ENCODE measurements at places on chromosomes 12 and 14.

GRCh38 chr14:76080471-76080870, 71.3 kb upstream of the GPATCH2L start:
- DNase-seq: no peak

DNA sequence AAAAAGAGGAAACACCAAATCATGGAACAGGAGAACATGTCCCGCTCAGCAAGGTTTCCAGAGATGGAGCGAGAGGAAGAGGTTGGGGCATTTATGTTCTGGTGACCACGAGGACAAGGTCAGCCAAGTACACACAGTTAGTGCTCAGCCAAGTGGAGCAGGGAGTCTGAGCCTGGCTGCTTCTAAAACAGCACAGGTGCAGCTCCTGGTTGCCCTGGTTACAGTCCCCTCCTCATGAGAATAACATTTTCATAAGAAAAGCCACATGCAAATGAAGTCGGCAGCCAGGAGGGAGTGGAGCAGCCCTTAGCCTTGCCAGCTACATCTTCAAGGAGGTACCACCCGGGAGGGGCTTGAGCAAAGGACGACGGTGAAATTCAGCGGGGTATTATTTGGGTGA, 81.8 kb downstream of the NOS1 start:
- no peak for DNase-seq

GRCh38 chr14:20751963-20752562, 6.4 kb downstream of the EDDM3A start:
- no peak for DNase-seq

- DNase-seq: no peak
Observed at GRCh38 chr12:14928931-14929330, 9.4 kb downstream of the ERP27 start.

DNA sequence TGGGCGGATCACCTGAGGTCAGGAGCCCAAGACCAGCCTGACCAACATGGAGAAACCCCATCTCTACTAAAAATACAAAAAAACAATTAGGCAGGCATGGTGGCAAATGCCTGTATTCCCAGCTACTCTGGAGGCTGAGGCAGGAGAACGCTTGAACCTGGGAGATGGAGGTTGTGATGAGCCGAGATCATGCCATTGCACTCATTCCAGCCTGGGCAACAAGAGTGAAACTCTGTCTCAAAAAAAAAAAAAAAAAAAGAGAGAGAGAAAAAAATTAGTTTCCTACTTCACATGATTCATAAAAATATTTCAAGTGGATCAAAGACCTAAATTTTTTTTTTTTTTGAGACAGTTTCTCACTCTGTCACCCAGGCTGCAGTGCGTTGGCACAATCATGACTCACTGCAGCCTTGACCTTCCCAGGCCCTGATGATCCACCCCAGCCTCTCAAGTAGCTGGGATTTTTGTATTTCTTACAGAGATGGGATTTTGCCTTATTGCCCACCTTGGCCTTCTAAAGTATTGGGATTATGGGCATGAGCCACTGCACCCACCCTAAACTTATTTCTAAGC, 24.9 kb downstream of the FCF1 start:
- DNase-seq: no peak

DNA sequence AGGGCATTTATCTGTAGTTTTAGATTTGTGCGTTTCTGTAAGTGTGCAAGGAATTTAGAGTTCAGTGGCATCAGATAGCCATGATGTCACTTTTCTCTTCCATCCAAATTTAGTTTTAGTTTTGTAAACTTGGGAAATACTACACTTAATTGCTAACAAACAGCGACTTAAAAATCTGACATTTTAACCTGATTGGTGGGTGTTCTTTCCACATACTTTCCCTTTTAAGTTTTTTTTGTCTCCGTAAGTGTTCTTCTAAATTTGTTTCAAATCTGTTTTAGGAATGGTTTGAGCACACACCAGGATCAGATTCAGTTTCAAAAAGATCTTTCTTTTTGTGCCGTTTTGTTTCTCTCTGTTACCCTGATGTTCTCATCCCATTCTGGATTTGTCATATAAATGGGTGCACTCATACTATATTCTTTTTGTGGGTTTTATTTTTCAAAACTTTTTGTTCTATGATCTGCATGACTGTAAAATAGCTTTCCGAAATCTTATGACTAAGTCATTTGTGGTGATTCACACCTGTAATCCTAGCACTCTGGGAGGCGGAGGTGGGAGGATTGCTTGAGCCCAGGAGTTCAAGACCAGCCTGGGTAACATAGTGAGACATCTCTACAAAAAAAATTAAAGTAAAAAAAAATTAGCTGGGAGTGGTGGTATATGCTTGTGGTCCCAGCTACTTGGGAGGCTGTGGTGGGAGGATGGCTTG, 58.9 kb downstream of the FBXO34 start:
- no peak for DNase-seq

- DNase-seq: no peak
Observed at GRCh38 chr12:117803001-117803400, 165.8 kb downstream of the KSR2 start.

- no peak for DNase-seq
Observed at GRCh38 chr12:6771091-6771495, 1.2 kb upstream of the LAG3 start.

GRCh38 chr14:106372870-106373652, 846.7 kb downstream of the TMEM121 start:
- peak; percentile 41 for DNase-seq

DNA sequence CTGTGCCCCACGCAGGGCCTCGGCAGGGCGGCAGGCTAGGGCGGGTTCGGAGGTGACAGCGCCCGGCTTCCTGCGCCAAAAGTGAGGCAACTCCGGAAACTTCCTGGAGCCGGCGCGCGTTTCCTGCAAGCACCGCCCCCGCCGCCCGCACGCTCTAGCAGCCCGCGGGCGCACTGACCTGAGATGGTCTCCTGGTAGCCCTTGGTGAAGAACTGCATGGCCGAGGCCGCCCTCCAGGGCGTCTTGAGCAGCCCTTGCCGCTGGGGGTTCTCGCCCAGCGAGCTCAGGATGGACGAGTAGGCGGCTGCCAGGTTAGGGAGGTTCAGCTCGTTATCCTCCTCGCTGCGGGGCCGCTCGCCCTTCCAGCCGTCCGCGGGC, 494 bp downstream of the GCH1 start:
- peak; percentile 69 for DNase-seq

GRCh38 chr12:131613186-131613585, 97.7 kb upstream of the SFSWAP start:
- no peak for DNase-seq

GRCh38 chr12:67482751-67483661, 165.5 kb upstream of the DYRK2 start:
- DNase-seq: peak; percentile 41

- DNase-seq: no peak
Observed at GRCh38 chr12:59151243-59151642, 230.9 kb upstream of the LRIG3 start.

DNA sequence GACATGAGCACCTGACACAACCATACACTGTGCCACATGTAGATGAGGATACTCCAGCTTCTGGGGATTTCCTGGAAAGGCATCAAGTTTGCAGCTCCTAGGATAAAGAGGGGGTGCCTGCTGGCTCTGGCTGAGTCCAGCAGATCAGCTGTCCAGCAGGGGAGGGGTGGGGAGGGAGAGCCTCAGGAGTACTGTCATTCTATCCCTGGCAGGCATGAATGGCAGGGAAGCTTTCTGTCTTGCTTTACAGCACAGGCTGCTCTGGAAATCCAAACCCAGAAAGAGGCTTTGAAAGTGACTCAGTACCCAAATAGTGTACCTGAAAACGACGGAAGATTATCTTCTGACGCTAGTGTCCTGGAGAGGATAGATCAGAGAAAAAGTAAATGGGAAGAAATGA, 32.2 kb downstream of the SLC8A3 start:
- no peak for DNase-seq

GRCh38 chr12:125069616-125070015, 4.4 kb downstream of the AACS start:
- peak; percentile 18 for DNase-seq

- DNase-seq: no peak
Observed at GRCh38 chr12:24821691-24822090, 127.2 kb downstream of the BCAT1 start.

- no peak for DNase-seq
Observed at GRCh38 chr14:91015435-91015834, 45.0 kb downstream of the RPS6KA5 start.

DNA sequence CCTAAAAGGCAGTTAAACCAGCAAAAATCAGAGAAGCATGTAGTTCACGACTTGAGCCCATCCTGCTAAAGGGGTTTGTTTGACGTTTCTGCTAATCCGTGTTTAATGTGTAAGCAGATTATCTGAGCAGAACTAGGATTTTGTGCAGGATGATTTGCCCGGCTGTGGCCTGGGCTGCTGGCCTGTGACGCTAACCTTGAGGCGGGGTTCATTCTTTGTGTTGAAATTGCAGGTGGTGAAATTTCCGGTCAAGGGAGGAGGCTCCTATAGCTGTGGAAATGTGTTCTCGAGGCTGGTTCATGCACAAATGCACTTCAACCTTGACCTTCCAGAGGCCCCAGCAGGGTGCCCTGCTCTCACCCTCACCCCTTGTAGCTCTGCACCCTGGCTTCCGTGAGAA, 63.7 kb downstream of the SLC24A4 start:
- no peak for DNase-seq

DNA sequence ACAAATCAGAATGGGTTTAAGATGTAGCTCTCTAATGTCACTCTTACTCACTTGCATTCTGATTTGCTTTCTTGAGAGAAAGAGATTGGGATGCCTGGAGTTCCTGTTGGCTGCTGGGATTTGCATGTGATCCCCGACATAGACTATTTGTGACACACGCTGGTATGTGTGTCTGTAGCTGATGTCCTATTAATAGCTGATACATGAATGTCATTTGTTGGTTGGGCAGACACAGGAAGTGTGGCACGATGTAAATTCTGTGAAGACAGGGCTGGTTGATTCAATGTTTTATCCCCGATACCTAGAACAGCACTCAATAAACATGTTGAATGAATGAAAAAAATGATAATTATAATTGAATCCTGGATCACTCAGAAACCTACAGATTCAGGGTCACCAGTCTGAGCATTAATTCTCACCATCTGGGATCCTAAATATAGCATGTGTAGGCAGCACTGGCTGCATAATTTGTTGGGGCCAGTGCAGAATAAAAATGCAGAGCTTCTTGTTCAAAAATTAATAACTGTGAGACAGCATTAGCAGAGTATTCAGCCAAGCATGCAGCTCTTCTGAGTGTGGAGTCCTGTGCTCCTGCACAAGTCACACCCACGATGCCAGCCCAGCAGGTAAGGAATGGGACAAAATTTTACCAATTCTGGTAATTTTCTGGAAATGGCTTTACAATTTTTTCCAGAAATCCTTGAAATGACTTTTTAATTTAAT, 35.5 kb upstream of the SOCS2 start:
- no peak for DNase-seq

DNA sequence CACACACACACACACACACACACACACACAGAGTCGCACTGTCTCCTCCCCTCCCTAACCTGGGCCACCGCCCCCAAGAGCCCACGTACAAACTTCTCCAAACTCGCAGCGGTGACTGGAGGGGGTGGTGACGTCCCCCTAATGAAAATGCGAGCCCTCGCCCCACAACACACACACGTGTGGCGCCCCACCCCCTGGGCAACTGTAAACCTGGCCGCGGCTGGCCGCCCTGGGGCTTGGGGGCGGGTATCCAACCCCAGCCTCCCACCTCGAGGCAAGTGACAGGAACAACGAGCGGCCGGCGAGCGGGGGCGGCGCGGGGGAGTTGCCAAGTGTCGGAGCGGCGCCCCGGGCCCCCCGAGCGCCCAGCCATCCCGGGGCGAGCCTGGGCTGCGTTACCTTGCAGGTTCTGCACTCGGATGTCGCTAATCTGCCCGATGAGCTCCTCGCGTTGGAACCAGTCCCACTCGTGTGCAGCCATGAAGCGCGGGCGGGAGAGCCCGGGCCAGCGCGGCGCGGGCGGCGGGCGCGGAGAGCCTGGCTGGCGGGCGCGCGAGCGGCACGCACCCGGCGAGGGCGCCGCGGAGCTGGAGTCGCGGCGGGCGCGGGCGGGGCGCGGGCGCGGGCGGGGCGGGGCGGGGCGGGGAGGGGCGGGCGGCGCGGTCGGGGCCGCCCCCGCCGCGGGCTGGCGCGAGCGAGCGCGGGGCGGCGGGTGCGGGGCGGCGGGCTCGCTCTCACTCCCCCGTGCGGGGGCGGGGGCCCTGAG, at the start of gene CLMN:
Gene CLMN, minus strand, starts transcription at position 597 of the 766 bp plus-strand sequence. Its CDS starts 116 bp downstream, at position 481.
- DNase-seq: peak; percentile 51

Measured in NCI-H1092 treated with DMSO at 0.1 percent for 48 hours (cell line).